Muscle of arm (tissue), 14 donors: ENCODE measurements at places on chromosomes 3 and 15.

DNA sequence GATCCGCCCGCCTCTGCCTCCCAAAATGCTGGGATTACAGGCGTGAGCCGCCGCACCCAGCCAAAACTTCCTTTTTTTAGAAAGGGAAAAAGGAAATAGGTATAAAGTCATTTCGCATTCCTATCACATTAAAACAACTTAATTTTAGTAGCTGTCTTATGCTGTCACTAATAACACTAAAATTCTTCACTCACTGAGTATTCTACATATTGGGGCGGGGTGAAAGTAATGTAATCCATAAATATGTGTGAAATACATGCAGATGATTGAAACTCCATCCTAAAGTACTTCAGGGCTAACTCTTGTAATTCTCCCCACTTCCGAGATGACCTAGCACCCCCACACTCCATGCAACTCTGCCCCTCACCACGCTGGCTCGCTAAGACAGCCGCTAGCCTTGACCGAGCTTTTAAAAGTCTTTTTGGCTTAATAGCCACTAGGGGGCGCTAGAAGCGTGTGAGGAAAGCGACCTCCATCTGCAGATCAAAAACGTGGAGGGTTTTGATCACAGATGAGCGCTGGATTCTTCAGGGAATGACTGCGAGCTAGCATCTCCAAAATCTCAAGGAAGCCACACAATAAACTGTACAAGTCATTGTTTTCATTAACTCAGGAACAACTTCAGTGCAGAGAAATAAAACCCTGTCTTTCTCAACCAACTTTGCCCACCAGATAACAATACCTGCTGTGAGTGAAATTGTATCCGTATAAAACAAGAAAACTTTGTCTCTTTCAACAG, 129.3 kb upstream of the IGF1R start:
- DNase-seq, result peak; percentile 87

- DNase-seq, result no peak
Observed at GRCh38 chr3:169955406-169955805, 11.2 kb upstream of the SEC62 start.

DNA sequence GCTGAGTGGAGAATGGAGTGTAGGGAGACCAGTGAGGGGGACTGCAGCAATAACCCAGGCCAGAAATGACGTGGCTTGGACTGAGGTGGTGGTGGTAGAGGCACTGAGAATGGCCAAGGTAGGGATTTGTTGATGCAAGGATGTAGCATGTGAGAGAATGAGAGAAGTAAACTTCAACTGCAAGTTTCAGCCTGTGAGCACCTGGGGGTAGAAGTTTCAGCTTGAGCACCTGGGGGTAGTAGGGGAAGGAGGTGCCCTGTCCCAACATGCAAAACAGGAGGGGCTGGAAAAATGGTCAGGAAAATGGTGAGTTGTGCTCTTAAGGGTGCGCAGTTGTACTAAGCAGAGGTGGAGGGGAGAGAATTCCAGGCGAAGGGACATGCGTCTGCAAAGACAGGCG, 31.0 kb downstream of the IL16 start:
- no peak for DNase-seq

- DNase-seq, result no peak
Observed at GRCh38 chr3:57559526-57559925, 3.5 kb downstream of the PDE12 start.

- DNase-seq, result no peak
Observed at GRCh38 chr3:106068381-106068780, 199.6 kb upstream of the CBLB start.

- DNase-seq, result no peak
Observed at GRCh38 chr3:140344082-140344454, 333.8 kb upstream of the TRIM42 start.

DNA sequence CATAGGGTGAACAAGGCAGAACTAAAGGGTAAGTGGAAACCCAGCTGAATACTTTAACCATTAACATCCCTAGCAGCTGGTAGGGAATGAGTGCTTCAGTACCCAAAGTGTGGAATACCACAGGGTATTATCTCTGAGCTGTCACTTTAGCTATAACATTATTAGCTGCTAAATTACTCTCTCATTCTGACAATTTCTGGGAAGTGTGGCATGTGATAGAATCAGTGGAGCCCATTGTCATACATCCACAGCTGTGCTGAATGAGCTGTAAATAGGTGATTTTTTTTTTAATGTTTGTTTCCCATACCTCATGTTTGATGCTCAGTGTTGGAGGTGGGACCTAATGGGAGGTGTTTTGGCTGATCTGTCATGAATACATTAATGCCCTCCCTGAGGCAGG, 894.3 kb downstream of the DIPK2A start:
- no peak for DNase-seq

- DNase-seq, result no peak
Observed at GRCh38 chr3:184864000-184864399, 52.0 kb downstream of the VPS8 start.

DNA sequence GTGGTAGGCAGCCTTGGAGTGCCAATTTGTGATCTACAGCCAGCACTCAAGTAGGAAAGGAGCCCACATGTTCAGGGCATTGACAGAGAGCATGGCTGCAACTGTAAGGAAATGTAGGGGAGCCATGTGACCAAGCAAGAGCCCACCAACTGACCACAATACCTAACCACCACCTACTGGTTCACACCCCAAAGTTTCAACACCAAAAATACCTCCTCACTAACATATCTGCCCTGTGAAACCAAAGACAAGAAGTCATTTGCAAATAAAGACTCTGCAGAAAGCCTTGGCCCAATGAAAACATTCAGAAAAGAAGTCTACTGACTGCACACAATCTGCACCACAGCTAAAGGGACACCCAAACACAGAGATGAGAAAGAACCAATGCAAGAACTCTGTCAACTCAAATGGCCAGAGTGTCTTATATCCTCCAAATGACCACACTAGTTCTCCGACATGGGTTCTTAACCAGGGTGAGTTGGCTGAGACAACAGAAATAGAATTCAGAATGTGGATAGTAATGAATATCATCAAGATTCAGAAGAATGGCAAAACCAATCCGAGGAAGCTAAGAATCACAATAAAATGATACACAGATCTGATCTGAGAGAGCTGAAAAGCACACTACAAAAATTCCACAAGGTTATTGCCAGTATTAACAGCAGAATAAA, 40.6 kb downstream of the SLC9C1 start:
- no peak for DNase-seq

DNA sequence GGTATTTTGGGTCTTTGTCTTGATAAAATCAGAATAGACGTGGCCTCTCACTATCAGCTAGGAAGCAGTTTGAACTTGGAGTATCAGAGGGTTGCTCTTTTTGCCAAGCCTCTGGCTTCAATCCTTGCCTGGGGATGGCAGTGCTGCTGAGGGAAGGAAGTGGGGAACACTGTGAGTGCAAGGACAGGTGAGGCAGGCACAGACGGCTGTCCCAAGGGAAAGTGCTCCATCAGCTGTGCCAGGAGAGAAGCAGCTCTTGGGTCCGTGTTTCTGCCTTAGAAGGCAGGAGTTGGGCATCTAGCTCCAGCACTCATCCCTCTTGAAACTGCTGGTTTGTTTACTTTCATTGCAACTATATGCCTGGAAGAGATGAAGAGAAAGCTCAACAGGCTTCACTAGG, 33.2 kb downstream of the PML start:
- no peak for DNase-seq

DNA sequence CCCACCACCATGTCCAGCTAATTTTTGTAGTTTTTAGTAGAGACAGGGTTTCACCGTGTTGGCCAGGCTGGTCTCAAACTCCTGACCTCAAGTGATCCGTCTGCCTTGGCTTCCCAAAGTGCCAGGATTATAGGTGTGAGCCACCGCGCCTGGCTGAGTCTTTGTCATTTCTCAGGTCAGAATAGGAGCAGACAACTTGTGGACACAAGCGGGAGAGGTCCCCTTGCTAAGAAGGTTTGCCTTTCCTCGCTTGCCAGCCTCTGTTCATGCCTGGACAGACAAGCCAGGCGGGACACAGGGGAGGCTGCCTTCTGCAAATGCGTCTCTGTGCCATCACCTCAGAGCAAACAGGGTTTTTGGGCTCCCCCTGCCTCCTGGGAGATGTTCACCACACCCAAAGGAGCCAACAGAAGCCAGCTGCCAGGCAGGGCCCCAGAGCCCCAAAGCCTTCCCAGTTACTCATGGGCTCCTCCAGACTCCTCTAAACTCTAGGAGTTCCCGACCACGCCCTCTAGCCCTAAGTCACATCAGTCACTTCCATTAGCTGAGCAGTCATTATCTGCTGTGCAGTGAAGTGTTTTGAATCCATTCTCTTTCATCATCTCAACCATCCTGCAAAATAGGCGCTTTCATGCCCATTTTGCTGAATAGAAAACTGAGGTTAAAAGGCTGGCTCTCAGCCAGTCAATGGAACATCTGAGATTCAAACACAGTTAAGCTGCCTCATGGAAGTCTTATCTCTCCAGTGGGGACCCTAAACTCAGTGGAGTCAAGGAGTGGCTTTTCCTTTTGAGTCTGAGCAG, 245.0 kb downstream of the UACA start:
- DNase-seq, result no peak
